ENCODE measurements at places on chromosomes 3 and 15. TPM values are rescaled to one million over a fixed set of nuclear protein-coding genes. Genes with fewer than 3 reads are reported as not detected.

- no peaks in the 10 kb centered on the region for H3K36me3 ChIP-seq
- peaks cover 7% of the 10 kb centered on the region for H3K4me1 ChIP-seq
- DNase-seq = no peak
Measured at GRCh38 chr3:178289544-178290160, 246.6 kb upstream of the KCNMB2 start.

DNA sequence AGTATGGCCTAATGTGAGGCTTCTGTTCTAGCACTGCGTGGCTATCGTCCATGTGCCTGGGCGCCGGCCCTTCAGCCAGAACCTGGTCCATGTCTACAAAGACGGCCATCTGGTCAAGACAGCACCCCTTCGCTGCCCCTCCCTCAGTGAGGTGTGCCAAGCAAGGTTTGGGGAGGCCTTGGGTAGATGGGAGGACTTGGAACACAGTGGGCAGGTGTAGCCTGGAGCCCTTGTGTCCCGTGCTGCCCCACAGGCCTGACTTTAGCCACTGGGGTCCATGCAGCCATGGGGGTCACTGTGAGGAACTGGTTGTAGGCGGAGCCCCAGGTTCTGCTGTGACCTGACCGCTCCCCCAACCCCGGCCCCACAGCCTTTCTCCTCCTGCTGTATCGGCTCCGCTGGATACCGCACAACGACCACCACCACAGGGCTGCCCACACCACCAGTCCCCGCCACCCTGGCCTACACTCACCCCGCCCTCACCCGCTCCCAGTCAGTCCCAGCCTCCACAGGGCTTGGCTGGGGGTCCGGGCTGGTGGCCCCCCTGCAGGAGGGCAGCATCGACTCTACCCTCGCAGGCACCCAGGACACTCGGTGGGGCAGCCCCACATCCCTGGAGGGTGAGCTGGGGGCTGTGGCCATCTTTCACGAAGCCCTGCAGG lies 16.6 kb downstream of the NBEAL2 start:
- no peaks in the 10 kb centered on the region for H3K27me3 ChIP-seq
- H3K27ac ChIP-seq = no peak overlapping the region
- H3K4me3 ChIP-seq = no peak overlapping the region
- no peak for DNase-seq

DNA sequence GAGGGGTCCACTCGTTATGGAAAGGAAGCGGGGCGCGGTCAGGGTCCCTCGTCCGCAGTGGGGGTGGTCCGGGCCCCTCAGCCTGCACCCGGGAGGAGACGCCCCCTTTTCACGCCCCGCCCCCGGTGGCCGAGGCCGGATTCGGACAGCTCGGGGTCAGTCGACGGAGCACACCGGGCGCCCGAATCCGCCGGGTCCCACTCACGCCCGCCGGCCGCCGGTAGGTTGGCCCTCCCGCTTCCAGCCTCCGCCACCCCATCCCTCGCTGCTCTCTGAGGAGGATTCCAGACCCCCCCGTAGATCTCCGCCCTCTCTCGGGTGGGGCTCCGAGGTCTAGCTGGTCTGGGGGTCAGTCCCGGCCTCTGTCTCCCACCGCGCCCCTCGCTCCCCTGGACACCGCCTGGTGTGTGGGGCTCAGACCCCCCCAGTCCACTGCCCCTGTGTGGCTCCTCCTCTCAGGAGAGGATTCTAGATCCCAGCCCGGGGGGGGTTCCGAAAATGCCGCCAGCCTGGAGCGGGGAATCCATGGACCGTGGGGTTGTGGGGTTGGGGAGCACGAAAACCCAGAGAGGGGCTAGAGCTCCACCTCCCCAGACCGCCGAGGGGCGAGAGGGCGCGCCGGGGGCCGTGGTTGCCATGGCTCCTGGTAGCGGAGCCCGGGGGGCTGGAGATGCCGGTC lies 725 bp downstream of the CHL1 start:
- no peaks in the 10 kb centered on the region for H3K36me3 ChIP-seq
- H3K4me1 ChIP-seq = no peaks in the 10 kb centered on the region
- H3K27me3 ChIP-seq = peaks cover 39% of the 10 kb centered on the region
- H3K27ac ChIP-seq = no peak overlapping the region
- H3K4me3 ChIP-seq = no peak overlapping the region
- no peak for DNase-seq

- no peak for DNase-seq
- no peak overlapping the region for H3K4me3 ChIP-seq
- no peaks in the 10 kb centered on the region for H3K27me3 ChIP-seq
- peaks cover 25% of the 10 kb centered on the region for H3K4me1 ChIP-seq
- no peaks in the 10 kb centered on the region for H3K36me3 ChIP-seq
Measured at GRCh38 chr3:171090321-171090720, 63.8 kb upstream of the SLC2A2 start.

Gene DPPA2
- not detected for total RNA-seq

DNA sequence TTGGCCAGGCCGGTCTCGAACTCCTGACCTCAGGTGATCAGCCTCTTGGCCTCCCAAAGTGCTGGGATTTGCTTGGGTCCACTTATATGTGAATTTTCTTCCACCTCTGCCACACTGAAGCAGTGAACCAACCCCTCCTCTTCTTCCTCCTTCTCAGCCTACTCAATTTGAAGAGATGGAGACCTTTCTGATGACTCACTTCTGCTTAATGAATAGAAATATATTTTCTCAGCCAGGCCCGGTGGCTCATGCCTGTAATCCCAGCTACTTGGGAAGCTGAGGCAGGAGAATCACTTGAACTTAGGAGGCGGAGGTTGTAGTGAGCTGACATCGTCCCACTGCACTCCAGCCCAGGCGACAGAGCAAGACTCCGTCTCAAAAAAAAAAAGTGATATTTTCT lies 46.8 kb upstream of the GATM start:
- H3K4me1 ChIP-seq = no peaks in the 10 kb centered on the region
- H3K4me3 ChIP-seq = no peak overlapping the region
- no peak overlapping the region for H3K27ac ChIP-seq
- H3K36me3 ChIP-seq = peaks cover 10% of the 10 kb centered on the region
- H3K27me3 ChIP-seq = no peaks in the 10 kb centered on the region

Gene ROPN1
- not detected for total RNA-seq

GRCh38 chr3:154972951-154973350 lies 107.2 kb upstream of the MME start:
- peak; percentile 31 for DNase-seq
- H3K4me3 ChIP-seq = no peak overlapping the region
- no peaks in the 10 kb centered on the region for H3K36me3 ChIP-seq
- no peaks in the 10 kb centered on the region for H3K27me3 ChIP-seq
- H3K4me1 ChIP-seq = peaks cover 57% of the 10 kb centered on the region

Gene HES1
- 13.0 TPM for total RNA-seq

DNA sequence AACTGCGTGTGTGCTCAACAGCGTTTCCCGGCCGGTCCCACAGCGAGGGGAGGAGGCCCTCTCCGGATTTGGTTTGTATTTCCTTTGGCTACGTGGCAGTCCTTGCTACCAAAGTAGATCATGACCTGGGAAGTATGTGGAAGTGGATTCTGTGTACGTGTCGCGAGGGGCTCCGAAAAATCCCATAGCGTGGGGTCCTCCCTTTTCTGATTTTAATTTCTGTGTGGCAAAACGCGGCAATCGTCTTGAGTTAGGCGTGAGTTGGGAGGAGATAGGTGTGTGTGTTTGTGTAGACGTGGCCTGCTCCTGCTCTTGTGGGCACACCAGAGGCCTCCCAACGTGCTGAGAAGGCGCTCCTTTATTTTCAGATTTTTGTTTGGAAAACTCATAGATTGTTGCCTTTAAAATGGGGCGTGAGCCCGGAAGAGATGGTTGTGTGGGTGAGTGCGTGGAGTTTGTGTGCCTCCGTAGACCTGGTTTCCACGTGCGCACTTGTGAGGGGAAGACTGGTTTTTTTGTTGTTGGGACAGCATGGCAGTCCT lies 1.2 kb downstream of the TRIM71 start:
- H3K4me1 ChIP-seq = no peaks in the 10 kb centered on the region
- no peaks in the 10 kb centered on the region for H3K36me3 ChIP-seq
- DNase-seq = no peak
- no peak overlapping the region for H3K4me3 ChIP-seq

Gene STRIT1
- total RNA-seq = not detected

Gene IL17RB
- not detected for total RNA-seq

DNA sequence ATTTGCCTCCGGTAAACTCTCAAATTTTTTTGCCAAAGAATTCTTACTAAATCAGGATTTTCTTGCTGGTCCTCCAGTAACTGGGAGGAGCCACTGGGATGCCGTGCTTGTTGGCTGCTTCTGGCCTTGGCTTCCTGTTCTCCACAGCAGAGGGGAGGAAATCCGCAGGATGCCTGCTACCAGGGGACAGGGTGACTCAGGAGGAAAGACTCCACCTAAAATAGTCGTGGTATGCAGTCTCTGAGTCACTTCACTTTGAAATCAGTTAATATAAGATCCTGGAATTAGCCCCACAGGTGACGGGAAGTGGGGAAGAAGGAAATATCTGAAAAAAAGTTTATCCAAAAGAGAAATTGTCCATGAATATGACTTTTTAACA lies 6.5 kb upstream of the TM4SF18 start:
- H3K36me3 ChIP-seq = no peaks in the 10 kb centered on the region
- peak; percentile 97 for DNase-seq
- H3K27me3 ChIP-seq = no peaks in the 10 kb centered on the region
- H3K27ac ChIP-seq = peak overlapping the region; percentile 82
- peak overlapping the region; percentile 48 for H3K4me3 ChIP-seq
- peaks cover 35% of the 10 kb centered on the region for H3K4me1 ChIP-seq

Gene ATP8B4
- total RNA-seq = 11.4 TPM

DNA sequence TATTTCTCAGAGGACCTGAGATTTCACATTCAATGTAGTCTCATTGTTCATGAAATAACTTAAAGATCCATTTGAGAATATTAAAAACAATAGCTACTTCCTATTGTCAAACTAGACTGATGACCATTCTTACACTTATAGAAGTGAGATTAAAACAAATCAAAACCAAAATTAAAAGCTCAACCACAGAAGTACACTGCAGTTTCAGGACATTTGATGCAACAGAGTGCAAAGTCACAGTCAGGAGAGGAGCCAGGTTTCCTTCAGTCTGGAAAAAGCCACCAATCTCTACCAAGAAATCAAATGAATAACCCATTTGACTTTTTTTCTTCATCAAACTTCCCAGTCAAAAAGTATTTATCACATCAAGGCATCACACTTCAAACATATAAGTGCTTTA lies 5.5 kb downstream of the CCPG1 start:
- no peaks in the 10 kb centered on the region for H3K27me3 ChIP-seq
- DNase-seq = peak; percentile 45
- H3K4me3 ChIP-seq = peak overlapping the region; percentile 6
- H3K27ac ChIP-seq = peak overlapping the region; percentile 75

Gene GLT8D1
- total RNA-seq = 148 TPM

GRCh38 chr3:64084640-64085039 lies 61.3 kb upstream of the PSMD6 start:
- DNase-seq = peak; percentile 75
- H3K27ac ChIP-seq = no peak overlapping the region
- H3K4me1 ChIP-seq = peaks cover 2% of the 10 kb centered on the region
- H3K36me3 ChIP-seq = no peaks in the 10 kb centered on the region
- no peaks in the 10 kb centered on the region for H3K27me3 ChIP-seq
- H3K4me3 ChIP-seq = no peak overlapping the region

DNA sequence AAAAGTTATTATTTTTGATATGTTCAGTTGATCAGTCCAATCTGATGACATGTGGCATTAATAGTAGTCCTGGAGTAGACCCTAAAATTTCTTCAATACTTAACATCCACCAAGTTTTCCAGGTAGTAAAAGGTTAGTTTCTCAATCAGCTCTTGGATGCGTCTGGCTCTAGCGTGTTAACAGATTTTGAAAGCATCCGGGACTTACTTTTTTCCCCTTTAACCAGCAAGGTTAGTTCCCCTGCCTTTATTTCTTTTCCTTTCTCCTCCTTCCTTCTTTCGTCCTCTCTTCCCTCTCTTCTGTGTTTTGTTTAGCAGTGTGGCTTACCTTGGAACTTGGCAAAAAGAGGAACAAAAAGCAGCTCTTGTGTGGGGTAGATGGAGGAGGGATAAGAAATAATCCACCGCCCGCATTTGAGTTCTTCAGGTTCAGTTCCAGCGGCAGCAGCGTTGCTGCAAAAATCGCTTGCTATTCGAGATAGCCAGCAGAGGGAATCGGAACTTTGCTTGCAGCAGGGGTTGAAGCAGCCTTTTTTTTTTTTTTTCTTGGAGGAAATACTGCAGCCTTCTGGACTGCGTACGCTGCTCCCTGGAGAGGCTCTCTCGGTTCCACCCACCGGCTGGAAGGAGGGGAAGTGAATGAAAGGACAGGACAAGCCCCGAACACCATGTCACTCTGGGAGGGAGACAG lies at the start of gene RBMS3:
Gene RBMS3, plus strand, starts transcription at position 668 of the 690 bp plus-strand sequence.
- DNase-seq = peak; percentile 97
- H3K27me3 ChIP-seq = no peaks in the 10 kb centered on the region
- peak within 1 kb of the TSS; percentile 88 for H3K27ac ChIP-seq
- peak within 1 kb of the TSS; percentile 87 for H3K4me3 ChIP-seq

GRCh38 chr15:66153549-66154415 lies 99.8 kb downstream of the MEGF11 start:
- peaks cover 48% of the 10 kb centered on the region for H3K27me3 ChIP-seq
- H3K36me3 ChIP-seq = no peaks in the 10 kb centered on the region
- H3K27ac ChIP-seq = no peak overlapping the region
- H3K4me1 ChIP-seq = no peaks in the 10 kb centered on the region

Gene SKOR1
- 0.11 TPM for total RNA-seq

GRCh38 chr15:74549816-74550215 lies 8.8 kb downstream of the ARID3B start:
- H3K27me3 ChIP-seq = no peaks in the 10 kb centered on the region
- H3K4me1 ChIP-seq = peaks cover 11% of the 10 kb centered on the region
- H3K27ac ChIP-seq = no peak overlapping the region
- no peak overlapping the region for H3K4me3 ChIP-seq
- no peak for DNase-seq

Gene PRSS50
- not detected for total RNA-seq

GRCh38 chr3:88824666-88825564 lies 282.5 kb upstream of the EPHA3 start:
- H3K4me1 ChIP-seq = no peaks in the 10 kb centered on the region
- H3K36me3 ChIP-seq = no peaks in the 10 kb centered on the region
- H3K4me3 ChIP-seq = no peak overlapping the region
- DNase-seq = no peak
- H3K27ac ChIP-seq = no peak overlapping the region
- H3K27me3 ChIP-seq = peaks cover 6% of the 10 kb centered on the region

GRCh38 chr3:127970966-127971592 lies 56.0 kb downstream of the KBTBD12 start:
- no peak overlapping the region for H3K27ac ChIP-seq
- no peak overlapping the region for H3K4me3 ChIP-seq
- H3K4me1 ChIP-seq = no peaks in the 10 kb centered on the region
- H3K27me3 ChIP-seq = peaks cover 61% of the 10 kb centered on the region
- peak; percentile 74 for DNase-seq
- H3K36me3 ChIP-seq = no peaks in the 10 kb centered on the region

DNA sequence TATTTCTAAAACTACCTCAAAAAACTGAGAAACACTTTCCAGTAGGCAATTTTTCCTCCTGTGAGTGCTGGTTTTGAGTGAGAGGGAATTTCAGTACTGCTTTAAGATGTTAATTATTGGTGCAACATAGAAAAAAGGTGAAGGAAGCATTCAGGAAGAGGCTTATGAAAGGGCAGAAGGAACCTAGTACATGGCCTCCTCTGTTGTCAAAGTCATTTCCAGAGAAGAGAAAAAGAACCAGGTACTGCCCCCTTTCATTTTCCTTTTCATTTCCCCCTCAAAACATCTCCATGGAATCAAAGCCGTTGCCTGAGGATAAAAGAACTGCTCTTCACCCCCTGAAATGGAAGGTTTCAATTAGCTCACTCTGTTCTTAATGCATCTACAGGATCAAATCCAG lies 19.8 kb downstream of the RARRES1 start:
- H3K36me3 ChIP-seq = 0 out of 2 replicates have a peak, but pooled peaks cover 6% of the 10 kb centered on the region
- no peak overlapping the region for H3K4me3 ChIP-seq
- H3K4me1 ChIP-seq = peaks cover 59% of the 10 kb centered on the region
- DNase-seq = no peak
- peak overlapping the region; percentile 52 for H3K27ac ChIP-seq

- DNase-seq = peak; percentile 74
- no peaks in the 10 kb centered on the region for H3K36me3 ChIP-seq
- H3K27me3 ChIP-seq = peaks cover 11% of the 10 kb centered on the region
Measured at GRCh38 chr15:78739996-78740903, 71.0 kb downstream of the ADAMTS7 start.
